Stimulated activated memory B cell treated with anti-CD40 and anti-IgM and Interleukin-4, amounts not matched to agents 10 μg/mL and 1 μg/mL and 100 μg/mL, for 72 hours (primary cell): ENCODE measurements at places on chromosomes 12 and 14.

DNA sequence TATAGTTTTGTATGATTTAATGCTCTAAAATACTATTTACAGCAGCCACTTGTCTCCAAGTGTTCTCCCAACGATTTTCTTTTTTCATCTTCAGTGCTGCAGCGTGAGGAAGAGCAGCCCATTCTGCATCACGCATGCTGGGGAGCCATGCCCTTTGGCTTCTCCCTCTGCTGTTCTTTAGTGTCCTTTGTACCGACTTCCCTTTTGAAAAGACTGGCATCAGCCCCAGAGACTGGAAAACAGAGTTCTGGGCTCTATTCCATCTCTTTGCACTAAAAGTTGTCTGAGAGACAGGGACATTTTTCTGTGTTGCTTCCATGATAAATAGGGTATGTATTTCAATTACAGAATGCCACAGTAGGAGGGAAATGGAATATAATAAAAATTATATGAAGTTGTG, 105.1 kb downstream of the RERG start:
- no peak for ATAC-seq

GRCh38 chr14:89620436-89620835, 203.4 kb upstream of the FOXN3 start:
- no peak for ATAC-seq

- ATAC-seq, result no peak
Measured at GRCh38 chr12:108305520-108305919, 33.6 kb downstream of the CMKLR1 start.

DNA sequence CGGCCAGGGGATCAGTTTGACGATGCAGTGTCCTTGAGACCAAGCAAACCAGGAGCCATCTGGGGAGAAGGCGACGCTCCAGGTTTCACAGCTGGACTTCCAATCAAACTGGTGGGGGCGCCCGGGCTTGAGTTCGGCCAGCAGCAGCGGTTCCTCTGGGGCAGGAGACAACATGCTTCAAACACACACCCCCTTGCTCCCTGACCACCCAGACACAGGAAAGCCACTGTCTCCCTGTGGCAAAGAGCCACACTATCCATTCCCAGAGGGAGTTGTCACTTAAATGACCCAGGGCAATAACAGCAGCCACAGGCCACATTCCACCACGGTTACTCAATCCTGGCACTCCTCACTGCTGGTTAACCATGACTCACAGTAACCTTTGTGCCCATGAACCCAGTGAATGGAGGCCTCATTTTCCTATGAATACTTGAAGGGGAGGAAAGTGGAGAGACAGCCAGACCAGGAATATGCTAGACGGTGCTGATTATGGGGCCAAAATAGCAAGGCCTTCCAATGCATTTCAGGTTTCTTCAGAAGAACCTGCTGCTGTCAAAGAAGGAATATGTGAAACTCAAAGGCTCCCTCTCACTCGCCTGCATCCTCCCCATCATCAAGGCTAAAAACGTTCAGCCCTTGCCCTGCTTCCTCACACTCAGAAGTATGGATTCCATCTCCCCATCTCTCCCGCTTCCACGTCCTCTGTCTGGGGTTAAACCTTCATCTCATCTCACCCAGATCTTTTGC, 8.5 kb downstream of the WSB2 start:
- no peak for ATAC-seq

DNA sequence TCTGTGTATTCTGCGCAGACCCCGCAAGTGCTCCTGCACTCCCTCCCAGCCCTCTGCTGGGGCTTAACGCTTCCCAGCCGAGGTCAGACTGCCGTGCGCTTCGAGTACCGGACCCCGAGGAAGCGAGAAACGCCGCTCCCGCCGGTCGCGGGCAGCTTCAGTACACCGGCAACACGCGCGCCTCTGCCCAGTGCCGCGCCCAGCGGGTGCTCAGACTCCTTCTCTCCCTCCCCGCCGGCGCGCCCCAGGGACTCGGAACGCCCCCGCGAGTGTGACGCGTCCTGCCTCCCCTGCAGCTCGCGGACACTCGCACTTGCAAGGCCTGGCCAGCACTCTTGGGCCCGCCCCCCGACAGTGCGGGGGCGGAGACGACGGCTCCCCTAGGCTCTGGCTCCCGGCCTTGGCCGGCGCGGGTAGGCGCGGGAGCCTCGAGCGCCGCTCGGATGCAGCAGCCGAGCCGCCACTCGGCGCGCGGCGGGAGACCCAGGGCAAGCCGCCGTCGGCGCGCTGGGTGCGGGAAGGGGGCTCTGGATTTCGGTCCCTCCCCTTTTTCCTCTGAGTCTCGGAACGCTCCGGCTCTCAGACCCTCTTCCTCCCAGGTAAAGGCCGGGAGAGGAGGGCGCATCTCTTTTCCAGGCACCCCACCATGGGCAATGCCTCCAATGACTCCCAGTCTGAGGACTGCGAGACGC, at the start of gene PTGER2:
Gene PTGER2, plus strand, starts transcription at position 410 of the 692 bp plus-strand sequence. Its CDS starts 237 bp downstream, at position 647.
- peak; percentile 69 for ATAC-seq

DNA sequence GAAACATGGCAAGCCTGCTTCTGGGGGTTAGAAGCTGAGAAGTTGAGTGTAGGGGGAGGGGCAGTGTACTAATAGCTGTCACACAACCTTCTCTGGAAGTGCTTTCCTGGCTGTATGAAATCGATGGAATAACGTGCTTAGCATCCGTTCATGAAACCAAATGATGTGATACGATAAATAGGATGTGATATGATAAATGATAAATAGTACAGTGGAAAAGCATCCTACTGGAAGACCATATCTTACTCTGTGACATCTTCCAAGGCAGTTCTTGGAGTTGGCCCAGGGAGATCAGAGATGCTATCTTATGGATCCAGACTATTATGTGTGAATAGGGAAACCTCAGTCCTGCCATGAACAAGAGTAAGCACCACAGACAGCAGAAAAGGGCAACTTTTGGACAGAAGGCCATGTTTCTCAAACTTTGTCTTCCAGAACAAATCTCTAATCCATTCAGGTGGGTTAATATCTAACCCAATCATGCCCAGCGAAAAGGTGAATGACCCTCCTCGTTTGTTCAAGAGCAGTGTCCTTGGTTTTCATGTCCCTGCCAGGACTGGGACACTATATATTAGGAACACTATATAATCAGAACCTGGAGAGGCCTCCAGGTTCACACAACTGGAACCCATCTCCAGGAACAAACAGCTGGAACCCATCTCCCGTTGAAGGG, at the start of gene ANG:
Gene ANG, plus strand, starts transcription at position 598 of the 673 bp plus-strand sequence. CDS start 4,801 bp downstream, outside the sequence.
- no peak for ATAC-seq

DNA sequence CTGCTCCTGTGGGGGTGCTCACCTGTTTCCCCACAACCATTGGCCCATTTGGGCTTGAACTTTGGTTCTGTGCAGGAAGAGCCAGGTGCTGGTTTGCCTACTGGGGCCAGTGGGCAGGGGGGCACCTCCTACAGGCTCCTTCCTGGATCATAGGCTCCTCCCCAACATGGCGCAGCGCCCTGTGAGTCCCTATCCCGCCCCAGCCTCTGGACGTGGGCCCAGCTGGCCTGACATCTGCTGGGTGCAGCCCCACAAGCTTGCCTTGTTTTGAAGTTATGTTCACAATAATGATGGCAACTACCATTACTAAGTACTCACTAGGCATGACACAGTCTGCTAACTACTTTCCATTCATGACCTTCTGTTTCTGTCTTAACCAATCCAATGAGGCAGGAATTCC, 147.8 kb downstream of the RBM19 start:
- peak; percentile 5 for ATAC-seq

GRCh38 chr14:105507247-105507646, 16.2 kb downstream of the TEDC1 start:
- no peak for ATAC-seq

- no peak for ATAC-seq
Measured at GRCh38 chr12:95538656-95539055, 12.6 kb downstream of the USP44 start.

DNA sequence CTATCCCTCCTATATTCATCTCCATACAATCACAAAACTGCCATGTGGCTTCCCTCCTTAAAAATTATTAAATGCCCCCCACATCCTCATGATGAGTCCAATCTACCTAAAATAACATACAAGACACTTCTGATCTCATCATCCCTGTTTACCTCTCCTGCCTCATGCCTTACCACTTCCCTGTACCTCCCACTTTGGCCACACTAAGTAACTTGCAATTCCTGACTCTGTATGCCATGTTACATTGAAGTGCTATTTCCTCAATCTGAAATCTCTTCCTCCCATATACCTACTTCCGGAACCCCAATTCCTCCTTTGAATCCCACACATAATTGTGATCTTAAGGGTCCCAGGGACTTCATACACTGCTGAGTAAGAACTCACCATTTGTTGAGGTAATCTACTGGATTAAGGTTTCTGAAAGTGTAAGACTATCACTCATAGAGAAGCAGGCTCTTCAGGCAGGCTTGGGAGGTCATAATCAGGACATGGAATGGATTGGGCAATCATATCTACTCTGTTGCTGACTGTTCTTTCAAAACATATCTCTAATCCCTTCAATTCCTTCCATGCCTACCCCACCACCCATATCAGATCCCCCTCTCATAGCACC, 117.6 kb upstream of the PLEKHG7 start:
- ATAC-seq, result no peak

DNA sequence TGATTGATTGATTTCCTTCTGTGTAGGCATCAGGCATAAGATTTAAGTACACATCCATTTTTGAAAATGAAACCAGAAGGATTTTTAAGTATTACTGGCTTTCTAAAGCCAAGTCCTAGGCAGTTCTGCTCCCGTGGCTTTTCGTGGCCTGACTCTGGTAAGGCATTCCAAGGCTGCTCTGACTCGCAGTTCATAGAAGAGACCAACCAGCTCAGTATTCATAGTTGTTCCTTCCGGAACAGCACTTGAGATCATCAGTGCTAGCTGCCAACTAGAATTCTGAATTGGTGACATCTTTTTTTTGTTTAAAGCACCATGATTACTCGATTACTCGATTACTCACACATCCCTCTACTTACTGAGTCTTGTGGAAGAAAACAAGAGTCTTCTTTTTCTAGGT, 25.9 kb downstream of the SUDS3 start:
- no peak for ATAC-seq

GRCh38 chr14:68970038-68970612, 9.0 kb downstream of the ACTN1 start:
- no peak for ATAC-seq

DNA sequence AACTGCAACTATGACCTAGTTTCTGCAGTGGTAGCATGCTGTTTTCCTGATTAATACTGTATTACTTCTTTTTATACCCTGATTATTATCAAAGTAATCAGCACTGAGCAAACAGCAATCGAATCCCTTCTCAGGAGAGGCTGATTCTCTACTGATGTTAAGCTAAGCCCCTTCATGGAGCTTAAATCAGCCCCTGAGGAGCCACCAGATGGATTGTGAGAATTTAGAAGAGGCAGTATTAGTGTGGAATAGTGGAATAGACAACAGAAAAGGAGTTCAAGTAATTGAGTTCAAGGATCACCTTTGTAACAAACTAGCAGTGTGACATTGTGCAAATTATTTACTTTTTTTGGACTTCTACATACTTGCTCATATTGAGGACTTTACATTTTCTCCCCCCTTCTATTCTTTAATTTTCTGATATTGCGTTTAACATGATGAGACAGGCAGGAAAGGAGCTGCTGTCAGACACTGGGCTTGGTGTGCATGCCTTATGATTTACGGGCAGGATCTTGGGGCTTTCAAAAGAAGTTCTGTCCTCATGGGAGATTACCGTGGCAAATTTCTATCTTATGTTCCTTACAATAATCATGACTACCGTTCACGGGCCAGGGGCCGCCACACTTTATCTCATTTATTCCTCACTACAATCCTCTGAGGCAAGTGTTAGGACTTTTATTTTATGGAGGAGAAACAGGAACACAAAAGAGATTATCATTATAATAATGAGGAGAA, 68.0 kb downstream of the PTPRR start:
- ATAC-seq, result no peak

DNA sequence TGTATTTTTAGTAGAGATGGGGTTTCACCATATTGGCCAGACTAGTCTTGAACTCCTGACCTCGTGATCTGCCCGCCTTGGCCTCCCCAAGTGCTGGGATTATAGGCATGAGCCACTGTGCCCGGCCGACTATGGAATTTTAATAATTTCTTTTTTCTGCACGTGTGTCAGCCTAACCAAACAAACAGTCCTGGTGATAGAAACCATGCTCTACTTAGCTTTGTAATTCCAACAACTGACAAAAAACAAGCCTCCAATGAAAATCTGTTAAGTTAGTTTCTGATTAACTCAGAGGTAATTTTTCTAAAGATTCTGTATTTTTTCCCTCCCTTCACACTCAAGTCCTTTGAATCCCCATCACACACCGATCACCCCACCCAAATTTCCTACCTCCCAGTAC, 15.3 kb downstream of the COQ10A start:
- no peak for ATAC-seq

DNA sequence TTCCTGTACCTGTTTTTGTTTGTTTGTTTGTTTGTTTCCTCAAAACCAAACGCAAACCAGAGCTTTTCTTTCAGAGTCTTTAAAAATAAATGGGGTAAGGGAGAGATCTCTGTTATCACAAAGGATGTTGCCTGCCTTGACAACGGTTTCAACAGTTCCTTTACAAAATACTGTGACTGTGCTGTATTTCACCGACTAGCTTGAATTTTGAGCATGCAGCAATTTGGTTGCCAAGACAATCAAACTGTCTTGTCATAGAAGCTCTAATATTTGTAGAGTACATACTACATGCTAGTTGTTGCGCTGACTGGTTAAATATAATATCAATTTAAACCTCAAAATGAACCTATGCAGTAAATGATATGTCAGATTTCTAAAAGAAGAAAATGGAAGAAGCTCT, 22.4 kb upstream of the TCP11L2 start:
- no peak for ATAC-seq

- ATAC-seq, result no peak
Measured at GRCh38 chr12:25904442-25904841, 54.0 kb upstream of the RASSF8 start.

DNA sequence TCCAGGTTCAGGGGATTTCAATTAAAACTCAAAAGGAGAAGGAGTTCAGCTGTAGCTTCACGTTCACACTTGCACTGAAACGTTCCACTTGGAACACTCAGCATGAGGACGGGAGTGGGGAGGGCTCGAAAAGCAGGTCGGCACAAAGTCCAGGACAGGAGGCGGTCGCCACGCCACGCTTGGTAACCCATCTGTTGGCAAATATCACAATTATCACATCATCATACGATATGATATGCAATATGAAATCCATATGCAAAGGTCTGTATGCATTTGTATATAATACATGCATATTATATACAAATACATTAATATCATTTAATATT, 17.2 kb downstream of the ADGRD1 start:
- no peak for ATAC-seq

GRCh38 chr14:50770586-50770985, 60.4 kb downstream of the NIN start:
- no peak for ATAC-seq

DNA sequence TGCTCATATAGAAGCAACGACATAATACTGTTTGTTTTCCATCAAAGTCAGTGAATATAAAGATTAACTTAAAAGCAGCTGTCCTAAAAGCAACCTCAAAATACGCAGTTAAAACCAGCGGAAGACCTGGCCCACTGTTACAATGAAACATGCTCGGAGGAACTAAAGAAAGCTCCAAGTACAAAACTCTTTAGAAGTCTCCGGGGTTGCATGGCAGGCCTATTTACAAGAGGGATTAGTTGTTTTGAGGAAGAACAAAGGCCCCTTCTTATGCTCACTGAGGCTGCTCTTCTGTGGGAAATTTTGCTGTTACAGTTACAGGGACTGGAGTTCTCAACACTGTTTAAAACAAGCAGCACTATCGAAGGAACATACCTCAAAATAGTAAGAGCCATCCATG, 75.9 kb upstream of the C12orf71 start:
- no peak for ATAC-seq

GRCh38 chr12:108641446-108642268, 8.0 kb upstream of the SELPLG start:
- peak; percentile 54 for ATAC-seq

- no peak for ATAC-seq
Measured at GRCh38 chr14:49641697-49642129, 6.7 kb upstream of the DNAAF2 start.

GRCh38 chr12:96514328-96514727, 25.0 kb downstream of the CFAP54 start:
- peak; percentile 91 for ATAC-seq
